Stimulated activated naive CD8-positive, alpha-beta T cell treated with anti-CD3 and anti-CD28 coated beads, Interleukin-15, amount 100 ng/mL, for 72 hours (primary cell): ENCODE measurements at places on chromosomes 2 and 18.

- no peak for DNase-seq
These were observed 66.6 kb upstream of the ZEB2 start for GRCh38 chr2:144586476-144586875.

- DNase-seq, result no peak
These were observed 1934.3 kb downstream of the SUCLG1 start for GRCh38 chr2:82524826-82525225.

DNA sequence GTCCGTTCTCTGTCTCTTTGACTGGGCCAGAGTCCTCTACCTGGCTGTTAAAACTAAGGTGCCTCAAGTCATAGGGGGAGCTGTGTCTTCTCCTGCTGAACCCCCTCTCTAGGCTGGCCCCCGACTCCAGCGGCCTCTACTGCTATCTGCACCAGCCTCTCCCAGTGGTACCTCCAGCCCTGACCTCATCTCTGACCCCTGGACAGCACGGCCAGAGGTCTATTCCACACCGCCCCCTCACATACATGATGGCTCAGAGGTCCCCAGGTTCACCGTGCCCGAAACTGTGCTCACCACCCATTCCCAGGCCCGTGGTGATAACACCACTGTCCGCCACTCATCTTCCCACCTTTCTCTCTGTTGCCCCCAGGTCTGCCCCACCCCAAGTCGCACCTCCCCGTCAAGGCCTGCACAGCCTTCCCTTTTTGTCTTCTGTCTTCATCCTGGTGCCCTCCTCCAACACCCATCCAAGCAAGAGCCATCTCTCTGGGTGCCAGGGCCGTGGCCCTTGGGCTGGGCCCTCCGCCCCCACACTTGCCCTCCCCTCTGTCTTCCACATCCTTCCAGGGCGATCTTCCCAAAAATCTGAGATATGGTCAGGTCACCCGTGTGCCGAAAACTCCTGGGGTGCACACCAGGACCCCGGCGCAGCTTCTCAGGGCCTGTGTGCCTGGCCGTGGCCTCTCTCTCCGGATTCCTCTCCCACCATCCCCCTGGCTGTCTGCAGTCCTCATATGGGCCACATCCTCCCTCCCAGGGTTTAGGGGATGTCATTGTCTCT lies 134.4 kb upstream of the ID2 start:
- no peak for DNase-seq

DNA sequence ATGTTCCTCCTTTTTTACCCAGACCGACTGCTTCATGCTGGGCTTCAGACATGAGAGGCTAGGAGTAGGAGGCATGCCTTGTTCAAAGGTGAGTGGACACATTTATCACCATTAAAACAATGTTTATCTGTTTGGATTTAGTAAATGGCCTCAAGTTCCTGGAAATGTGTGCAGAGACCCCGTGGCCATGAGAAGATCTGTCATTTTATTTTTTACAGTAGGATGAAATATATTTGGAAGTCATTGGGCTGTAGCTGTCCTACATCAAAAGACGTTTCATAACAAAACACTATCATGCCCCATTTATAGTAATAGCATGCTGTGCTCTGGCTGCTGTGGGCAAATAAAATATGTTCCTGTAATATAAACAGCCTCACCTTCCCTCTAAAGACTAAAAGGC lies 403.9 kb upstream of the TNP1 start:
- no peak for DNase-seq
